ENCODE measurements at places on chromosomes 12 and 14.

GRCh38 chr12:27243006-27243405, 1.1 kb upstream of the STK38L start:
- DNase-seq: no peak

DNA sequence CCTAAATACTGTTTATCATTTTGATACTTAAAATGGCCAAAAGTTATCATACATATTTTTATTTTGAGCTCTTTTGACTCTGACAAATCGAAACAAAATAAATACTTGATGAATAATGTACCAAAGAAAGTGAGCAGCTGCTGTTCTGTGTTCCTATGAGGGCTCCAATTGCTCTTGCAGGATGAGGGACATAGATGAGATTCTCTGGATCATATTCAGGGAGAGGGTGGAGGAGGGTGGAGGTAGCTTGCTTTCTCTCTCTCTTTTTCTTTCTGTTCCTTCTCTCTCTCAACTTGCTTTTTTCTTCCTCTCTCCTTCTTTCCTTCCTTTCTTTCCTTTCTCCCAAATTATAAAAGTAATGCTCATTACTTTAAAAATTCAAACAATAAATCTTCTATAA, 8.9 kb upstream of the MYH7 start:
- no peak for DNase-seq

GRCh38 chr12:12086973-12087692, 16.4 kb downstream of the BCL2L14 start:
- DNase-seq: peak; percentile 96

GRCh38 chr14:89565607-89566006, 148.6 kb upstream of the FOXN3 start:
- DNase-seq: no peak

DNA sequence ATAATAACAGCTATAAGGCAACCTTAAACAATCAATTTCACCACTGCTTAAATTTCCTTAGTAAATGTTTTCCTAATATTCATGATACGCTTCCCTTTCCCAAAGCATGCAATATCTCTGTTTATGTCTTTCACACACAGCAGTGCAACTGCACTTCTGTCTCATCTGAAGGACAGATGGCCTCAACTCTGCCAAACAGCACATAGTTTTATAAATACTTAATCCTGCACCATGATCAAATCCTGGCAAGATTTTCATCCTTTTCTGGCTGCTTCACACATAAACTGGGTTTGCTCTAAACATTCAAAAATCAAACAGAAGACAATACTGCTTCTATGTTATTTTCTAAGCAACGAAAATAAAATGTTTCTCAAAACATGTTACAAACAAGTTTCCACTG, 266.3 kb downstream of the ITPR2 start:
- DNase-seq: no peak

DNA sequence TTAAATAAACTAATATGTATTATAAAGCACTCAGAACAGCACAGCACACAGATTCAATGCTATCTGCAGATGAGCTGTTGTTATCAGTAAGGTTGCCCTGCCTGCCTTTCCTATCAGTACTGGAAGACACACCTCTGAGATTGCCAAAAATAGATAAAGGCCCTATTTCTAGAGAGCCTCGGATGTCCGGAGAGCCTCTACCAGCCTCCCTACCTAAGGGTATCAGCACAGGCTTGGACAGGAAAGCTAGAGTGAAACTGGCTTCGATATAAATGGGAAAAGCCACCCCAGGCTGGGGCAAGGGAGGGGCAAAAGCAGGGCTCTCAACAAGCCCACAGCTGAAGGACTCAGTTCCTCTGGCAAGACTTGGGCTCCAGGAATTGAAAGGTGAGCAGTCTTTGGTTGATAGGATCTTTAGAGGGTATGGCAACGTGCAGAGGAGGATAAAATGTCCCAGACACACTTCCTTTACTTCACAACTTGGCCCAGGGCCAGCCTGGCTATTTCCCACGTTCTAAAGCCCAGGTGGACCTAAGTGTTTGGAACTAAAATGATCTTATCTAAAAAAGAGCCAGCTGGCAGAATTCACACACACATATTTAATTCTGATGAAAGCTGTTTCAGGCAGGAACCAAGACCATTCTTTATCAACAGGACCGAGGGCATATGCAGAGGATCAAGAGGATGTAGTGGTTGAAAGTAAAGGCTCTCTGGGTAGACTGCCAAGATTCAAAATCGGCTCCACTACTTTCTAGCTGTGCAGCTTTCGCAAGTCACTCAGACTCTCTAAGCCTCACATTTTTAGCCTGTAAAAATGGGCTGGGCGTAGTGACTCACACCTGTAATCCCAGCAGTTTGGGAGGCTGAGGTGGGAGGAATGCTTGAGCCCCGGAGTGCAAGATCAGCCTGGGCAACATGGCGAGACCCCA, 37.8 kb upstream of the ITPR2 start:
- no peak for DNase-seq

- no peak for DNase-seq
These were observed 26.2 kb downstream of the G2E3 start for GRCh38 chr14:30585204-30585603.
